ENCODE measurements at places on chromosomes 3 and 15. TPM values are rescaled to one million over a fixed set of nuclear protein-coding genes. Genes with fewer than 3 reads are reported as not detected.

DNA sequence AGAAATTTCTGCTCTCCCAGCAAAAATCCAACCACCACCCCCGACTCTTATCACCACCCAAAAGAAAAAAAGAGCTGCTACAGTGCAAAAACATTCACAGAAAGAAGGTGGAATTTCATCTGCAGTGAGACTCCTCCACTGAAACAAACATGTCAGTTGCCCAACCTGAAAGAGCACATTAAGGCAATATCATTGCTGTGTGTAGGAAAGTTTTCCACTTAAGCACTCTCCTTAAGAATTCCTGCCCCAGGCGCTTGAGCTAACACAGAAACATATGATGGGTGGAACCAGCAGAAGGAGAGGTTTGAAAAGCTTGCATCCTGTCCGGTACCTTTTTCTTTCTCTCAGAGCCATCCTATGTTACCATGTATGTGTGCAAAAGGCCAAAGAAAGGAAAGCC, 200.8 kb upstream of the GADL1 start:
- no peak for DNase-seq

DNA sequence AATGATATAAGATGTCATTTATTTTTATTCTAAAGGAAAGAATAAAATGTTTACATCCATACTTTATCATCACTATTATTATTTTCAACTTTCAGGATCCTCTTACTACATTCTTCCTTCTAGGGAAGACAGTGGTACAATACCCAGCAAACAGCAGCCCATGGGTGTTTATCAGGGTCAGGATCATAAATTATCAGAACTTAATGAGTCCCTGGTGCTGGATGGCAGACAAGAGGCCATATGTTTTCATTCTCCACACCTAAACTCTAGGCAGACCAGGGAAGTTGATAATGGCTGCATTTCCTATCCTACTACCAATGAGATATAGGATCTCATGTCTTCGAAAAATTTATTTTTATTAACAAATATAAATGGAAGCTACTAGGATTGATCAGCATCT, 127.7 kb downstream of the SAMMSON start:
- no peak for DNase-seq

- DNase-seq, result no peak
Observed at GRCh38 chr15:50828610-50829206, 63.2 kb upstream of the SPPL2A start.

GRCh38 chr3:183924543-183924942, 39.9 kb upstream of the PARL start:
- no peak for DNase-seq

IGSF11 gene
- total RNA-seq, result not detected

ADGRG7 gene
- total RNA-seq, result not detected

LYZL4 gene
- total RNA-seq, result not detected

ZBED2 gene
- not detected for total RNA-seq

GRCh38 chr3:69443457-69443920, 57.6 kb upstream of the FRMD4B start:
- no peak for DNase-seq

TGM4 gene
- 0.26 TPM for total RNA-seq

DNA sequence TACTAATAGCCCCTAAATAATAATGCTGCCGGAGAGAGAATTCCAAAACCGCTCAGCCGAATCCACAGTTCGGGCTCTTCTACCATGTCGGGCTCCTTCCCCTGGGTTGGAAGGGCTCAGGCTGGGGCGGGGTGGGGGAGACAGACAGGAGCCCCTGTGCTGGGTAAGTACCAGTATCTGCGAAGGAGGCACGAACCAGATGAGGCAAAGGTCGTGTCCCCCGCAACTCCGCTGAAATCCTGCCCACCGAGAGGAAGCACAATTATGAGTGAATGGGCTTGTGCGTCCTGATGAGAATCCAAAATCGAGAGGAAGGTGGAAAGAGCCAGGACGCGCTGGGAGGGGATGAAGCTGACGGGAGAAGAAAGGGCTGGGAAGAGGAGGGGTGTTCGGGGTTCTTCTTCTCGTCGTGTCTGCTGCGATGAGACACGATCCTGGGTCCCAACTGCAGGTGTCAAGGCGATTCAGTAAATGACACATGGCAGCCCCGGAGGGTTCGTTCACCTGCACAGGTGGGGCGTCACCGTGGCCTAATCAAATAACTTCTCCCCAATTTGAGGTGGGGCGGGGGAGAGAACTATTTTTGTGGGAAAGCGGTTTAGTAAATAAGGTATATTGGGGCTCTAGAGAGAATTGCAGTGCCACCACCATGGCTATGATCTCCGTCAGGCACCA, 707 bp upstream of the FAM81A start:
- DNase-seq, result no peak

ISLR gene
- not detected for total RNA-seq

PLSCR5 gene
- not detected for total RNA-seq

DNA sequence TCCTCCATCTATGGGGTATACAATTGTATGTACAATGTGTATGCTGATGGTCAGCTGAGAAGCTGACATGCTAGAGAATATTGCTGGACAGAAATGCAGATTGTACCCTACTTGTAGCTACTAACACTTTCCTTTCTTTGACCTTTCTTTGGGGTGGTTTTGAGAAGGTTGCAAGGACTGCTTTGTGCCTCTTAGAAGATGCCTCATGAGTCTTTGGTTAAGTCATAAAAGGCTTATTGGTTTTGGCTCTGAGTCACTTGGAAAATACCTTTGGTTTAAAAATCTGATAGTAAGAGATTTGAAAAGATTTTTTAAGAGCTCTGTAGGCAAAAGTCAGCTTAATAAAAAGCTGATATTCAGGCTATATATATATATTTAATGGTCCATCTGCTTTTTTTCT, 71.5 kb downstream of the ZMAT3 start:
- DNase-seq, result no peak

DNA sequence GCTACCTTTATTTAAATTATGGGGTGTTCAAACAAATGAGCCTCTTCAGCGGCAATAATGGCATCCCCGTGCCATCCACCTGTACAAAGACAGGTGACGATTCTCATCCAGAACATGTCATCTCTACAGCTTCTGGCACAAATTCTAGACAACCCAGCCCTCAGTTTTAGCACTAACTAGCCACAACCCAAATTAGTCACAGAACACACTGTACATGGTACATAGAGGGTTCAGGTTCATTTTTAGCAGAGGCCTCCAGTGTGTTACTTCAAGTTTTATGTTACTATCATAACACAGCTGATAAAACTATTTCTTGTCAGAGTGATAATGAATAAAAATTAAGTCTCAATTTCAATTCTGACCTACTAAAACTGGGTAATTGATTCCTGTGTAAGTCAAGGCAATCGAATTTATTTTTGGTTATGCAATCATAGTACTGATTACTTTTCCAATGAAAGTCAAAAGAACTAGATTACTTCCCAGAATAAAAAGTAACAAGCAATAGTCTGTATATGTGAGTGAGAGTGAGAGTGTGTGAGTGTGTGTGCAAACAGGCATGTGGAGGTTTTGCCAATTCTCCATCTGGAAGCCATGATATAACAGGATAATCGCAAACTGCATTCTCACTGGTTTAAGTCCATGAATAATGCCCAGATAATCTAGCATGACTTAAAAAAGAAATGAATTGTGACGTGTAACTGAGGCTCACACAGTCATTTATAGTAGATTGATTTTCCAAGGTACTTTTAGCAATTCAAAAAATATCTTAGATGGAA, 37.4 kb downstream of the SHQ1 start:
- no peak for DNase-seq

DNA sequence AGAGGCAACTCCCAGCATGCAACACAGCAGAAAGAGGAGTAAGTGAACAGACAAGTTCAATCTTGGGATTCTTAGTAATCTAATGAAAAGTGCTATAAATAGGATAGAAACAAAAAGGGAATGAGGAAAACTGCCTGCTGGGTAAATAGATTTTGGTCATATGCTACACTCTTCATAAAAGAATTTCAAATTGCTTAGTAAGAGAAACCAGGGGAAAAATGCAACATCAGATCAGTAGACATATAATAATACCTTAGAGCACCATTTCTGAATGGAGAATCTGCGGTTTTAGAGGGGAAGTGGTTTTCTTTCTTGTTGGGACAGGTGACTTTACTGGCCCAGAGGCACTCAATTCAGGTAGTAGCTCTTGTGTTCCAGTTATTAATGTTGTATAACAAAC, 13.4 kb upstream of the TBC1D5 start:
- DNase-seq, result no peak

GRCh38 chr15:69807721-69808120, 290.0 kb downstream of the TLE3 start:
- DNase-seq, result no peak

- DNase-seq, result no peak
Observed at GRCh38 chr3:5543047-5543446, 355.5 kb downstream of the EDEM1 start.

GRK7 gene
- not detected for total RNA-seq

- DNase-seq, result peak; percentile 98
Observed at GRCh38 chr15:60371175-60372051, 26.4 kb downstream of the ANXA2 start.

DNA sequence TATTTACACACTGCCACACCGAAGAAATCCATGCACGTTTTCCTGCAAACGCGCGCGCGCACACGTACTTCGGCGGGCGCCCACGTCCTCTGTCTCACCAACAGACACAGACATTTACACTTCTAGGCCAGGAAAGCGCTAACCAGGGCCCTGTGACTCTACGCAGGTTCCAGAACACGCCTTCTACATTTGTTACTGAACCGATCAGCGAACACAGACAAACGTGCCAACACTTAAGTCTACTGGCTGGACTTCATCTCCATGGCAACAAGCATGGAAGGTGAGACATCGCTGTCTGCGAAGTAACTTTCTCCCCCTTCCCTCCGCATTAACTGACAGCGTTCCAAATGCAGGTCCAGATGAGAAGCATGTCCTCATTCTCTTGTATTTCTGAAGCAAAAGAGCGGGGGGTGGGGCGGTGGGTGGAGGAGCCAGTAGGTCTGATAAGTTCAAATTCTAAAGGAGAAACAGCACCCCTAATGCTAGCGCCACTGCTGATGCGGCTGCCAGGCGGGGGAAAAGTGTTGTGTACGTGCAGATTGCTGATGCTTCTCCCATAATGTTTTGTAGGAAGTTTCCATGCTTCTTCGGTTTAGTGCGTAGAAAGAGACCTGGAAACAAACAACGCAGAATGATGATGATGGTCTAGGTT, at the start of gene CTXN2:
CTXN2 (plus strand) TSS at position 92 of the 652 bp plus-strand sequence. CDS start 9,636 bp downstream, outside the sequence.
- DNase-seq, result no peak

DNA sequence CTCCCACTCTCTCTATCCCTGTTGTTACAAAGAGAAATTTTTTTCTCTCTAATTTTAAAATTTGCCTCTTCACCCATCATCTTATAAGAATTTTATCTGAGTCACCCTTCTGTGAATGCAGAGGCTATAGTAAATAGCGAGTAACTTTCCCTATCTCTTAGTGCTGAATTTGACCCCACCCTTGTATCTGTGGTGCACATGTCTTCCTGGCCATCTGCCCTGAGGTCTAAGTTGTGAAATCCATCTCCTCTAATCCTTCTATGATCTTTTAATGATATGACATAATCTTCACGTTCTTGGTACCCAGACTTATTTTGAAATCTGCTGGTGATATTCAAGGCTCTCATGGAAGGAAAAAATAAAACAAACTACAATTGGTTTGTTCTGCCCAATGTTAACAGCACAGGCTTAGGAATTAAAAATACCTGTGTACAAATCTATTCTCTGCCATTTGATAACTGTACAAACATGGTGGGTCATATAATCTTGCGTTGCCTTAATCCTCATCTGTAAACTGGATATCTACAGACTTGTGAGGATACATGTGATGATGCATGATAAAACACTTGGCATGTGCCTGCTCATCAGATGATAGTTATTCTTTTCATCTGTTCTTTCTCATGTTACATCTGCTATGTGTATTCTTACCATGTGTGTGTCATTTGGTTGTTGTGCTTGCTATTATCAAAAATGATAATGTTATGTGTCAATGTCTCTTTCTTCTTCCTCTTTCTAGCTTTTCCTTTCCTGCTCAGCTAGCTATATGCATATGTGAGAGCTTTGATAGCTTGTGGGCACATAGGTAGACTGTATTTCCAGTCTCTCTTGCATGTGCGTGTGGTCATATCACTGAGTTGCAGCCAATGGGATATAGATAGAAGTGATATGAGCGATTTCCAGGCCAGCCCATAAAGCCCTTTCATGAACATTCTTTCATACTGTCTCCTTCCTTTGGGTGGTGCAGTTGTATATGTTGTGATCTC, 13.7 kb upstream of the CCR3 start:
- no peak for DNase-seq

- DNase-seq, result no peak
Observed at GRCh38 chr3:192060160-192060781, 599.3 kb downstream of the PYDC2 start.

DUOX2 gene
- not detected for total RNA-seq

DNA sequence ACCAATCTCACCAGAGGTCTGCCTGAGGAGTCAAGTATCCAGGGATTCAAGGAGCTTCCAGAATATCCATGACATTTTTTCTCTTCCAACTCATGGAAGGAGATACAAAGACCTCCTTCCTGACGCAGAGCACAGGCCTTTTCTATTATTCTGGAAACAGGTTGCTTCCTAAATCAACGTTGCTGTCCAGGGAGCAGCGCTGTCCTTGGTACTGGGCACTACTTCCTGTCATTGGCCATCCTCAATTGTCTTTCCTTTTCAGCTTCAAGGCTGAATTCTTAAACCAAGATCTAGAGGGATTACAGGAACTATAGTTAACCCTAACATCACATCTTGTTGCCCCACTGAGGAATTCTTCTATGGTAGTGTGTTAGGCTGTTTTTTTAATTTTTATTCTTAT, 50.4 kb upstream of the TBC1D21 start:
- no peak for DNase-seq

RPL15 gene
- total RNA-seq, result 1,869 TPM

SETMAR gene
- 7.2 TPM for total RNA-seq

CFAP20DC gene
- total RNA-seq, result 2.3 TPM

CCDC54 gene
- not detected for total RNA-seq

FHIT gene
- total RNA-seq, result 1.1 TPM

- no peak for DNase-seq
Observed at GRCh38 chr15:25772500-25772899, 90.6 kb downstream of the ATP10A start.

DNA sequence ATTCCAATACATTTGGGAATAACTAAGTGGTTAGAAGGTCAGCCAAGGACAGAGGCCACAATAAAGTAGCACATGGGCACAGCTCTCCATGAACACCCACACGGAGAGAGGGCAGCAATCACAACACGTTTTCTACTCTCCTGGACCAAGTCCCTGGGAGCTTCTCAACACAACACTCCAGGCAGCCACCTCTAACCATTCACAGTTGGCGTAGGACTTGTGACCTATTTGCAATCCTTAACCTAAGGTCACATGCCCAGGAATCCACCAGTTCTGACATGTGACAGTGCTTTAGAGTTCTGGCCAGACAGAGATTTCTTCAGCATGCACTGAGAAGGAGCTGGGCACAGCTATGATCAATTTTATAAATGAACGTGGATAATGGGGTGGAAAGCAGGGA, 280.8 kb downstream of the SHQ1 start:
- DNase-seq, result no peak

ATP13A5 gene
- total RNA-seq, result not detected

ALPK3 gene
- 13.5 TPM for total RNA-seq

- DNase-seq, result no peak
Observed at GRCh38 chr15:29785642-29786041, 36.6 kb downstream of the TJP1 start.

- no peak for DNase-seq
Observed at GRCh38 chr3:140723576-140723975, 45.7 kb downstream of the TRIM42 start.

- DNase-seq, result no peak
Observed at GRCh38 chr3:194787650-194788049, 102.0 kb downstream of the FAM43A start.

DUOXA1 gene
- total RNA-seq, result not detected

All from pulmonary artery endothelial cell (primary cell).